ENCODE measurements at places on chromosomes 4 and X.
A peak's percentile ranks its signal among the peaks of the same experiment; 100 is the strongest.

DNA sequence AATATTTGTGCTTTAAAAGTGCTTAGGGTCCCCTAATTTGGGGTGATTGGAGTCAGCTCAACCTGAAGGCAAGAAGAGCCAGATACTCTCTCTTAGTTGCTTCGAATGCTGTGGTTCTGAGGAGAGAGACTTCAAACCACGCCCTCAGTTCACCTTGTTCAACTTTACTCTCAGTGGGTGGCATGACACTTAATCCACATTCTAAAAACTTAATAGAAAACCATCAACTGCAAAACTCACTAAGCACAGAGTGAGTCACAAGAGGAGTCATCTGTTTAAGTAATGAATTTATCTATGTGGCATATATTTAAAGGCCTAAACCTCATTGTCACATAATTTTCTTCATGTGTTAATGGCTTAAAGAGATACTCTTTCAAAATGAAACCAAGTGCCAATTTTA is 99.5 kb upstream of the SLC4A4 start:
- DNase-seq: no peak

GRCh38 chr4:88619971-88620370 is 27.7 kb downstream of the HERC3 start:
- DNase-seq: no peak

GRCh38 chr4:100348473-100348872 is 158.2 kb upstream of the DDIT4L start:
- DNase-seq: no peak

DNA sequence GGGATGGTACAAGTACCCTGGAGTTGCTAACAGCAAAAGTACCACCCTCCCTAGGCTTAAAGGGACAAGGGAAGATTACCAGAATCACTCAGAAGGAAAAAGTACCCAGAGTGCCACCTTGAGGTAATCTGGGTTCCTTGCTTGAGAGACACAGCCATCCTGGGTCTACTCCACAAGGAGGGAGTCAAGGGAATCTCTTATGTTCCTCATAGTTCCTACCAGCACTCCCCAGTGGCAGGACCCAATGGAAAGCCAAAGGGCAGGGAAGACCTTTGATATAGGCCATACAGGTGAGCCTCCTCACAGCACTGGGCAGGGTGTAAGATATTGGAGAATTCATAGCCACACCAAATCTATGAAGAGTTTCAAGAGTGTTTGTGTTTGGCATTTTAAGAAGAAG is 5.7 kb downstream of the IL2 start:
- peak; percentile 31 for DNase-seq

DNA sequence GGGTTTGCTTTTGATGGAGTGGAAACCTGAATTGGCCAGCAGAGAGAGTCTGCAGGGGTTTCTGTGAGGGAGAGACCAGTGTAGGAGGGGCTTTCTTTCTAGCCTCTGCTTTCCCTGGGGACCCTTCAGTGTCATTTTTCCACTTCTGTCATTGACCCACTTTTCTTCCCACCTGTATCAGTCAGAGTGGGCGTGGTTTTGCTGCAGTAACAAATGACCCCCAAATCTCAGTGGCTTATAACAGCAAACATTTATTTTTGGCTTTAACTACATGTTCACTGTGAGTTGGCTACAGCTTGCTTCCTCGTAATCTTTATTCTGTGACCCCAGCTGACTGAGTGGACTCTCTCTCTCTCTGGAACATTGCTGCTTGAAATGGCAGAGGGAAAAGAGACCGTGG is 25.6 kb upstream of the PTTG2 start:
- no peak for DNase-seq

DNA sequence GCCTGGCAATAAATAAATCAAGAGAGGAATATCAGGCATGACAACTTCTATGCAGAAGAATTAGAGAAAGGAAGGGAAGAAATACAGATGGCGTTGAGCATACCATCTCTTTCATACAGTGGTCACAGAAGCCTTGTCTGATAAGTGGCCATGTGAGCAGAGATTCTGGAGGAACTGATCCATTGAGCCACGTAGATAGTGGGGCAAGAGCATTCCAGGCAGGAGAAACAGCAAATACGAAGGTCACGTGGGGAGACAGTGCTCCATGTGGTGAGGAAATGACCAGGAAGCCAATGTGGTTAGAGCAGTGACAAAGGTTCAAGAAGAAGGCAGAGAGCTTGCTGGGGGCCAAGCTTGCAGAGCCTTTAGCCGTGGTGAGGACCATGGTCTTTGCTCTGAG is 226.7 kb upstream of the NOCT start:
- no peak for DNase-seq

- no peak for DNase-seq
These were observed 3.5 kb downstream of the STBD1 start for GRCh38 chr4:76309939-76310550.

- no peak for DNase-seq
These were observed 12.9 kb upstream of the NUDT9 start for GRCh38 chr4:87409420-87409939.

GRCh38 chrX:139932073-139932900 is 566 bp downstream of the ATP11C start:
- DNase-seq: peak; percentile 53

GRCh38 chrX:13411496-13412207 is 91.8 kb upstream of the ATXN3L start:
- DNase-seq: no peak

- DNase-seq: peak; percentile 30
These were observed 632 bp upstream of the PCDH7 start for GRCh38 chr4:30719454-30720020.

GRCh38 chr4:146381263-146381872 is 140.4 kb downstream of the SLC10A7 start:
- no peak for DNase-seq

DNA sequence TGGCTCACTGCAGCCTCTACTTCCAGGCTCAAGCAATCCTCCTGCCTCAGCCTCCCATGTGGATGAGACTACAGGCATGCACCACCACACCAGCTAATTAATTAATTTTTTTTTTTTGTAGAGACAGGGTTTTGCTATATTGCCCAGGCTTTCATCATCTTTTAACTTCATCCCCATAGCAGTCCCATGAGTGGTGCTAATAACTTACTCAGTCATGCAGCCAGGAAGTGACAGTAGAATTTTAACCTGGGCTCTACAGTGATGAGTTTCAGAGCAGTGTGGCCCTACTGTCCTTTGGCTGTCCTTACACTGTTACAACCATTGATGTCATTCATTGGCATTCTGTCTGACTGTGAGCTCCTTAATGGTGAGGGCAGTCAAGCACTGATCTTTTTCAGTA is 3.9 kb upstream of the OCIAD2 start:
- DNase-seq: no peak

GRCh38 chr4:15003891-15004738 is 1.8 kb downstream of the CPEB2 start:
- DNase-seq: peak; percentile 70

DNA sequence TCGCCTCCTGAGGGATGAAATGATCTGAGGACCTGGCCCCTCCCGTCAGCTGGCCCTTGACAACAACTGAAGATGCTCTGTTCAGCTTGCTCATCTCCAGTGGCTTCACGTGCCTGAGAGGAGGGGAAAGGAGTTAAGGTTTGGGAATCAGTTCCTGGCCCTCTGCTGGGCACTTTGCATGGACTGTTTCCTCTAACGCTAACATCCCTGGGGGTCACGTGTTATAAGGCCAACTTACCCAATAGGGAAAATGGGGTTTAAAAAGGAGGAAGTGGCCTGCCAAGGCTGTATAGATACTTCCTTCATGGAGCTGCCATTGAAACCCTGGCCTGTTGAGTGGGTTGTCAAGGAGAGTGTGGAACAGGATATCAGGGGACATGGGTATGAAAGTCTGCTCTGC is 65.6 kb downstream of the OR13H1 start:
- DNase-seq: no peak

DNA sequence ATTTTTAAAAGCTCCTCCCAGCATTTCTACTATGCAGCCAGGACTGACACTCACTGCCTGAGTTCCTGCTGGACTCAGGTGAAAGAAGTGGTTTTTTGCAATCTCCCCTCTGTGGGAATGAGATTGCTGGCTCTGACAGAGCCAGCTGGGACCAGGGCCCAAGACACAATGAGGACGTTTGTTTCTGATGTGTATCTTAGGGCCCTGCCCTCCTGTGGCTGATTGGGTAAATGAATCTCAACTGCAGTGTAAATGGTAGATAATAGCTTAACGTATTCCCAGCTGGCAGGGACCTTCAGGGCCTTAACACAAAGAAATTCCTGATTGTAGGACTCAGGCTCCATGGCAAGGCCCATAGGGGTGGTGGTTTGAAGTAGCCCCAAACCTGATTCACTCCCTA is 85.8 kb upstream of the PRPS1 start:
- no peak for DNase-seq

DNA sequence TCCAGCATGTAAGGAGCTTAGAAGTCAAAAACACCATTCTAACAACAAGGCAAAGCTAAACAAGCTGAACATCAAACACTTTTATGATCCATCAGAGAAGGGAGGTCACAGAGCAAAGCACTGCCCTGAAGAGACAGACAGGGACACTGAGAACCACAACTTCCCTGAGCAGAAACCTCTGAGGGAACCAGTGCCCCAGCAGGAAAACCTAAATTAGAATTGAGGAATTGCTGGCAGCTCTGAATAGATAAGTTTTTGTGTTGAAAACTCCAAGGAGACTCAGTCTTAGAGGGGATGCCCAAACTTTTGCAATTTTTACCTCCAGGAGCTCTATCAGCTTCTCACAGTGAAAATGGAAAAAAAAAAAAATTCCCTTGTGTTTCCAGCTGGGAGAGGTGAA is 83.0 kb upstream of the MAPK10 start:
- DNase-seq: no peak

- DNase-seq: no peak
These were observed 11.8 kb downstream of the TMEM31 start for GRCh38 chrX:103722505-103722904.

DNA sequence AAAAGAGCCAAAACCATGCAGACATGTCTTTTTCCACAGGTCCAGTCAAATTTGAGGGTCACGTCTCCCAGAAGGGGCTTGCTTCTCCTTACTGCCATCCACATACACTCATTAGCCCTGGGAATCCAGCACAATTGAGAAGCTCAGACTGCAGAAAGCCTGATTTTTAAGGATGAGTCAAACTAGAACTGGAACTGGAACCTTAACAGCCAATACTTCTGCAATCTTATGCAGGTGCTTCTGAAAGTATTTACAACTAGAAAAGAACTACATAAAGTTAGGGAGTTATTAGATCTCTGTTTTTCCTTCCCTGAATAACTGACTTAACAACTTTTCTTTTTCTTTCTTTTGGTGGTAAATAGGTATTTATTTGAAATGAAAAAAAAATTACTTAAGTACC is 86.3 kb downstream of the CDS1 start:
- DNase-seq: no peak

GRCh38 chr4:166594326-166594946 is 639.9 kb downstream of the SPOCK3 start:
- no peak for DNase-seq

GRCh38 chrX:11427453-11428071 is 134.3 kb downstream of the AMELX start:
- DNase-seq: no peak

GRCh38 chrX:73581002-73581628 is 18.1 kb downstream of the CHIC1 start:
- no peak for DNase-seq

- no peak for DNase-seq
These were observed 28.9 kb downstream of the CPEB2 start for GRCh38 chr4:15031197-15031596.

DNA sequence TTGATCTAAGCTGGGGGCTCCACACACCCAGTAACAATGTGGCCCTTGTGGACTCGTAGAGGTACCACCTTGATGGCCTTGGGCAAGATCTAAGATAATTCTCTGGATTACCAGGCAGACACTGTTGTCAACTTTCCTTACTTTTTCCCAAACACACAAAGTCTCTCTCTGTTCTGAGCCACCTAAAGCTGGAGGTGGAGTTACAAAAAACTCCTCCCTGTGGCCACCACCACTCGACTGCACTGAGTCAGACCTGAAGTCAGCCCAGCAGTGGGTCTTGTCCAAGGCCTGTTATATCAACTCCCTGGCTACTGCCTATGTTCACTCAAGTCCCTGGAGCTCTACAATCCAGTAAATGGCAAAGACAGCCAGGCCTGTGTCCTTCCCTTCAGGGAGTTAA is 70.1 kb upstream of the TECRL start:
- DNase-seq: no peak

DNA sequence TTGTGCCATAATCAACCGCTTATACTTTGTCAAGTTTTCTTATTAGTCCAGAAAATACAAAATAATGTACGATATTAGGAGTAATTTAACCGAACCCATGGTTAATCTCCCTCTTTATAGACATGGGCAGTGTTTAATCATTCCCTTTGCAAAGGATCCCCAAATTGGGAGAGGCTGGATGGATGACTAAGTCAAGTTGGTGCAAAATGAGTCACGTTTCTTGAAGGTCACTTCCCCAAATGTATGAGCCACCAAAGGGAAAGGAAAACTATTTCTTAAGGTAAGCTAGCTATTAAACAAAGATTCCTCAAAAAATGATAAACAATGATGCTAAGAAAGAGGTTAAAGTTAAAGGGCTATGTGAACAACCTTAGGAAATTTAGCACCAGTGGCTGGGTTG is 17.5 kb downstream of the MAML3 start:
- DNase-seq: no peak

- DNase-seq: no peak
These were observed 57.3 kb upstream of the AGA start for GRCh38 chr4:177499537-177499936.

GRCh38 chr4:140255467-140255866 is 101.5 kb upstream of the MAML3 start:
- no peak for DNase-seq

DNA sequence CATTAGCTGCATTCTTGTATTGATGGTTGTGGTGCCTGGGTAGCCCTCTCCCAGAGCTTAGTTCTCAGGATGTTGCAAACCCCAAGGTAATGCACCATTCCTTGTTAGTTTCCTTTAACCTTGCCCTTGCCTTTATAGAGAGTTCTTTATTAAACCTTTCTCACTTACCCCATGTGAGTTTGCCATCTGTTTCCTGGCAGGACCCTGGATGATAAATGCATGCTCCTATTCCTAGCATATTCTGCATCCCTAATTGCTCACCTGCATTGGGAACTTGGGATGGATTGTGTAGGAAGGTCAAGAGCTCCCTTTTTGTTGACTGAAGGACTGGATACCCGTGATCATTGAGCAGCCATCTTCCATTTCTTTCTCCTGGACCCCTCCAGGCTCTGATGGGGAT is 59.9 kb upstream of the AP1S2 start:
- no peak for DNase-seq

DNA sequence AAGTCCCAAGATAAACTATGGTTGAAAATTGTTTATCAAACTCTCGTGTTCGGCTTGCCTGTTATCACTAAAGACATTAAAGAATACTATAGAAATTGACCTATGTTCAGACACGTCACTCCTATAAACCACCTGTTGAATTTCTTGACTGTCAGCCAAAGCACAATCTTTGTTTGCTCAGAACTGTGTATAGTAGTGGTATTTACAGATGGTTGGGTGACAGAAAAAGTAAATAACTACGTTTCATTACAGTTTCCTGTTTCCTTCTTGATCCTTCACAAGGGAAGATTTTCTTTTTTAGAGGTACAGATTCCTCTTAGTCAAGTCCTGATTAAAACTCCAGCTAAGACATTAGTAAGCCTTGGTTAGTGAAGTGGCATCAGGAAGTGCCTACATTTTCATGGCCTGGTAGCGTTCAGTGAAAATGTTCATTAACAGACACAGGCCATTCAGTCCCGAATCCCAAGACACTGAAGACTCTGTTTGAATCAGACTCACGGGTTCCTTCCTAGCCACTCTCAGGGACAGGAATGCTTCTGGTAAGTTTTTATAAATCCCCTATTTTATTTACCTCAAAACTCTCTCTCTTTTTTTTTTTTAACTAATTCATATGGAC is at the start of gene SMIM31:
Gene SMIM31, plus strand, starts transcription at position 259 of the 616 bp plus-strand sequence. CDS start 16,313 bp downstream, outside the sequence.
- no peak for DNase-seq
